Mammary epithelial cell (primary cell): ENCODE measurements at places on chromosomes 11 and 22.

GRCh38 chr11:69647390-69647748 lies 6.4 kb downstream of the CCND1 start:
- no peak for DNase-seq

- no peak for DNase-seq
These were observed 33.7 kb downstream of the WNT11 start for GRCh38 chr11:76172583-76172982.

DNA sequence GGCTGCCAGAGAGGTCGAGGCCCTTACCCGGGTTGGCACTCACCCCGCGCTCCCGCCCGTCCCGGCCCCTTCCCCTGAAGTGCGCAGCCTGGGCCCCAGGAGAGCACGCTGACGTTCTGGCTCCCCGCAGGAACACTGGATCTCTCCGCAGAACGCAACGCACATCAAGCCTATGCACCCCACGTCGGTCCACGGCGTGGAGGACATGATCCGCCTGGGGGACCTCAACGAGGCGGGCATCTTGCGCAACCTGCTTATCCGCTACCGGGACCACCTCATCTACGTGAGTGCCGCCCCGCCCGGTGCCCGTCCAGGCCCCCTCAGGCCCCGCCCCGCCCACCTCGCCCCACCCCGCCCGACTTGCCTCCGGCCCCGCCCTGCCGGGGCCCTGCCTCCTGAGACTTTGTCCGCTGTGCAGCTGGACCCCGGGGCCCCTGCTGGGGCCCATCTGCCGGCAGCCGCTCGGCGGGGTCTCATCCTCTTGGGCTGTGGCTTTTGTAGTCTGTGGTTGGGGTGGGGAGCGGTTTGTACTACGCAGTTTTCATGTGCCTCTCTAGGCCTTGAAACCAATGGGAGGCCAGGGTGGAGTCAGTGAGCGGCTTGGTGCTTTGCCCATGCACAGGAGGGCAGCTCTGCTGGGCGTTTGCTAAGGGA lies 19.7 kb downstream of the MYO7A start:
- no peak for DNase-seq

GRCh38 chr11:108616549-108616948 lies 23.0 kb upstream of the EXPH5 start:
- peak; percentile 99 for DNase-seq

DNA sequence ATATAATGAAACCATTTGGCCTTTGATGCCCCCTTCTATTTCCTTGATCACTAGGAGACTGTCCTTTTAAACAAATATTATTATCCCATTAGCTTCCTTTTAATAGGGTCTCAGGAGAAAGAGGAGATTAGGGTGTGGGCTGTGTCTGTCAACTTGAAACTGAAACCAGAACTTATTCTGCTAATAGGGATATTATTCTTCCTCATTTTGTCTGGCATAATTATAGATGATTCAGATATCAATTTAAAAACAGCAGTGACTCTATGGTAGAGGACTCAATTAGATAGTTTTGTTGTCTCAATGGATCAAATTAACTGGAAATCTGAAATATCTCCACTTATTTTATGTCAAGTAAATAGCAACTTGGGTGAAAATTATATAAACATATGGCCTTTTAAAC lies 584.9 kb upstream of the CCDC90B start:
- DNase-seq, result no peak

DNA sequence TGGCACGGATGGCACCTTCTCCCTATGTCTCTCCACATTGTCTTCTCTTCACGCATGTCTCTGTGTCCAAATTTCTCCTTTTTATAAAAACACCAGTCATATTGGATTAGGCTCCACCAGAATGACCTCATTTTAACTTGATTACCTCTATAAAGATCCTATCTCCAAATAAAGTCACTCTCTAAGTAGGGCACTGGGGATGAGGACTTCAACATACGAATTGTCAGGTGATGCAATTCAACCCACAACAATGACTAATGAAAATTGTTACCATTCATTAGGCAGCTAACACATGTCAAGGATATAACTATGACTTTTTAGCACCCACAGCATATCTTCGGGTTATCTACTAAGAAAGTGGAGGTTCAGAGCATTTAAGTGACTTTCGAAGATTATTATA lies 55.5 kb upstream of the USP47 start:
- DNase-seq, result peak; percentile 42

- peak; percentile 68 for DNase-seq
These were observed 20.9 kb downstream of the ST14 start for GRCh38 chr11:130180491-130180890.

DNA sequence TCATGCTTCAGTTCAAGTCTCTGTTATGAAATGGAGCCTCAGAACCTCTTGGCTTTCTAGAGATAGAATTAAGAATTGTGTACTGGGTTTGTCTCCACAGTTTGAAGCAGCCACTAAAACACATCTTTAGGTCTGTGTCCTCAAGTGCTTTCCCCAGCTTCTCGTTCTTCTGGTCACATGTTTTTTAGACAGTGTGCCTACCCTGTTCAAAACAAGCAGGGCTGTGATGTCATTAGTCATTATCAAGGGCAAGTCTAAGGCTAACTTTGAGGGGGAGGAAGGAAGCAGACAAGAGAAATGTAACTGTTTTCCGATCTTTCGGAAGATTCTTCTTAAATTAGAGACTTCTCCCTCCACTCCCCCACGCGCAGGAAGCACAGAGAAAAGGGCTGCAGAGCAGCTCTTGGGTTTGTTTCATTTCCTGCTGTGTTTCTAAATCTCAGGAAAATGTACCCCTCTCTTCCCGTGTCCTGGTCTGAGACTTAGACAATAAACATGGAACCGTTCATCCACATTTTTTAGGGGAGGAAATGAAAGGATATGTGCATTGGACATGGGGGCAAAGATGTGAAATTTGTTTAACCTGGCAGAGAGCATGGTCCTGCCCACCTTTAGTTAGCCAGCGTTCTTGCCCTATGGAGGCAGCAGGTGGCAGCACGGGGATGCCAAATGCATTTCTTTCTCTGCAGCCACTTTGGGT lies 3.1 kb downstream of the AKIP1 start:
- DNase-seq, result peak; percentile 39

DNA sequence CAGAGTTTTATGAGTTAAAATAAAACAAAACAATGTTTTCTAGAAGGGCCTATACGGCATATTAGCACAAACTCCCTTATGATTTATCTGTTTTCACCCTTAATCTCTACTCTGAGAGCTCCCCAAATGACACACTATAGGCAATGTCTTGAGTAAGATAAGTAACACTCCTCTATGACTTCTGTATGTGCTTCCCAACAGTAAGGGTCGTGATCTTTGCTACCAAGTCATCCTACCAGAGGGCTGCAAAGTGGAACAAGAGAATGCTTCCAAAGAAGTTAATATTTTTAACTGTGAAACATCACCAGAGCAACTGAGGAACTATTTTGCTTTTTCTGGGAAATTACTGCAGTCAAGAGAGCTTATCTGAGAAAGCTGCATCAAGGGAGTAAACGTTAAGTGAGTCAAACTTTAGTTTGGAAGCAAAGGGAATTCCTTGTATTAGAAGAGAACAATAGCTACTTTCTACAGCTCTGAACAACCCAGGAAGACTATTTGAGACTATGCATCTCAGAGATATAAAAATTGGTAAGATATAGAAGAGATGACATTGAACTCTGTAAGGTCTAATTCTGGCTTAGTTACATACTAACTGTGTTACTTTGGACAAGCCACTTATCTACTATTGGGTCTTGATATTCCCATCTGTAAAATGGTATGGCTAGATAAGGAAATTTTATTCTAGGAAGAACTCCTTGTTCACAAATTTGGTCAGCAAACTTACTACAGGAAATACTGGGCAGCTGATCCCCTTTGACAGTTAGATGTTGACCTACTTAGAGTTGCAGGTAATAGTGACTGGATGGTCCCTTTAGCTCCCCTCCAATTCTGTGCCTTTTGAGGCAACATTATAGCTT lies 43.7 kb upstream of the CCDC34 start:
- no peak for DNase-seq

DNA sequence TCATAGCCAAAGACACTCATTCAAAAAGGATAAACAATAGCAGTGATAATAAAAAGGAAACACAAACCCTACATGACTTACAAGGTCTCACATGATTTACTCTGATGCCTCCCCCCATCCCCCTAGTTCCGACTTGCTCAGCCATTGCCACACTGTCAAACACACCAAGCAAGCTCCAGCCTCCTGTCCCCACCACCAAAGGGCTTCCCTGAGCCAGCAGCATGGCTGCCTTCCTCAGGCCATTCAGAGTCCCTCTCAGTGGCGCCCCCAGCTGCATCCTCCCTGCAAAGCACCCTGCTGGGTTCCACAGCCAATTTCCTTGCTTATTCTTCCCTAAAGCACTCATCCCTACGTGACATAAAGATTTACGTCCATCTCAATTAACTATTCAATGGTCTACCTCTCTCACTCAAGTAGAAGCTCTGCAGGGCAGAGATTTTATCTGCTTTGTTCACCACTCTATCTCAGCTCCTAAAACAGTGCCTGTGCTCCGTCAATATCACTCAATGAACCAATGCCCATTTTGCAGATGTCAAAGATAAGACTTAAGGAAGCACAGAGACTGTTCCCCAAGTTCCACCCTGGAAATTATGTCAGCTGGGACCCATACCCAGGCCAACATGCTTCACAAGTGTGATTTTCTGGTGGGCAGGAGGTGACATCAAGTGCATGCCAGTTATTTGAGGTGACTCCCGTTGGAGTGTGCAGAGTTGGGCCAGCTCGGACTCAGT lies 106.9 kb downstream of the SYN3 start:
- no peak for DNase-seq

DNA sequence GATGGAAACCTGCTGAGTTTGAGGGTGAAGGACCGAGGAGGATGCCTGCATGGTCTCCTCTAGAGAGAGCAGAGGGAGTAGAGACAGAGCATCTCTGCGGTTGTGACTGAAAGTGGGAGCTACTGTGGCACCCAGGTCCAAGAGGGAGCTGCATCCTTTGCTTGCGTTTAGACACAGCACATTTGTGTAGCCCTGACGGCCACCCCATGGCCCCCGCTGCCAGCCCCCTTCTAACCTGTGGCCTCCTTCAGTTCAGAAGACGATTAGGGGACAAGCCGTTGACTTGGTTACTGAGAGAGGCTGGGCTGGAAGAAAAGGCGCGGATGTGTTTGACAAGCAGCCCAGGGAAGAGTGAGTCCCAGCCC lies 690.9 kb downstream of the BRD1 start:
- DNase-seq, result no peak

GRCh38 chr11:19872512-19873145 lies 160.0 kb downstream of the NAV2 start:
- DNase-seq, result peak; percentile 78

DNA sequence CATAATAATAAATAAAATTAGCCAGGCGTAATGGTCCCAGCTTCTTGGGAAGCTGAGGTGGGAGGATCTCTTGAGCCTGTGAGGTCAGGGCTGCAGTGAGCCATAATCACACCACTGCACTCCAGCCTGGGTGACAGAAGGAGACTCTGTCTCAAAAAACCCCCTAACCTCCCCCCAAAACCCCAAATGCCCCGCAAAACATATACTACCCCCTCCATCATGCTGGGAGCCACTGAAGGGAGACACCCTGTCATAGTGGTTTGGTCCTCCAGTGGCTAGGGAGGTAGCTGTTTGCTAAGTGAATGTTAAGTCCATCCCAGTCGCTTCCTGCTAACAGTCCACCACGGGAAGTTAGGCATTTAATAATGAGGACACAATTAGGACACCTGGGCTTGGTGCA lies 125.0 kb downstream of the ABTB2 start:
- no peak for DNase-seq

DNA sequence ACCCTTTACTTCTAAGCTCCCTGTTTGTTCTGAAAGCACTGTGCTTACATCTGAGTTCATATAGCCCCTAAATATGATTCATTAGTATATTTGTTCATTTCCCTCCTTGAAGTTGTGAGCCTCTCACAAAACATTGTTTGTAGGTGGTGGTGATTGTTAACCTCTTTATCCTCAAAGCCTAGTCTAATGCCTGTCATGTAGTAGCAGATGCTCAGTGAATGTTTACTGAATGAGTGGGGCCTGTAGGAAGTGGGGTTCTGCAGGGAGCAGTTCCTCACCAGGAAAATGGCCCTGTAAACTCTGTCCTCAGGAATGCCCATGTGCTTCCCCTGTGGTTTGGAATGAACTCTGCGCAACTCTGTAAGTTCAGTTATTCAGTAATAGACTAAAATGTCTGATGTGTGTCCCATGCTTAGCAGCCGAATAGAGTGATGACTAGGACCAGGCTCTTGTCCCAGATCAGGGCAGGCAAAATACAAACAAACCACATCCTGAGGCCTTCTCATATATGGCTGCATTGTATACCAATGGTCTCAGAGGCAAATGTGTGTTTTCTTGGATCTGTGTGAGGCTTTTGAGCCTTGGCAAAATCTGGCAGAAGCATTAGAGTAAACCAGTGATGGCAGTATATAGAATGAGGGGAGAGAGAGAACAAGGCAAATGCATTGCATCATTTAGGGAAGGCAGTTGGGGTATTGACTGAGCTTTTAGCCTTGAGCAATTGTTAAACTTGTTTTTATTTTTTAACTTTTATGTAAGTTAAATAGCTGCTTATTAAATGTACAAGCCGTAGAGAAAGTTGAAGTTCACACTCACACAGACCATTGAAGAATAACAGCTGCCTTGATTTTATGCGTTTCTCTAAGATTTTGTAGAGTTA lies 91.4 kb upstream of the BIRC3 start:
- peak; percentile 91 for DNase-seq

GRCh38 chr11:29844701-29845379 lies 172.0 kb downstream of the KCNA4 start:
- no peak for DNase-seq
